ENCODE measurements at places on chromosomes 11 and 22.
A peak's percentile ranks its signal among the peaks of the same experiment; 100 is the strongest.

- no peak for DNase-seq
Measured at GRCh38 chr11:41316751-41317150, 142.7 kb downstream of the LRRC4C start.

DNA sequence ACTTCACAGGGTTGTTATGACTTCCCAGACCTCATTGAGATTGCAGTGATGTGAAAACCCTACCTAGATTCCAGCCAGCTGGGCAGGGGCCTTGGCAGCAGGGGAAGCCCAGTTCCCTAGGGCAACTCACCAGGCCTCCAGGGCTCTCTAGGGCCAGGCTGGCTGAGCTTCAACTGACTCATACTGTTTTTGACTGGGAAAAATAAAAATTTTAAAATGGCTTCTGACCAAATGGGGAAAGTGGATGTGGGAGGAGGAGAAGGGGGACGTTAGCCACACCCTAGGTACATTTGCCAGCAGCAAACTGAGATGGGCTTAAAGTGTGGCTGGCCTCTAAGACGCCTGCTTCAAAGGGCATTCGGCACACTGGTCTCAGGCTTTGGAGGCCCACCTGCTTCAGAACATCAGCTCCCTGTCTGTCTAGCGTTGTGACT, 39.0 kb downstream of the BMAL1 start:
- no peak for DNase-seq

GRCh38 chr11:12968826-12969225, 40.3 kb upstream of the RASSF10 start:
- DNase-seq = no peak

GRCh38 chr11:57116654-57117053, 65.1 kb upstream of the LRRC55 start:
- no peak for DNase-seq

- no peak for DNase-seq
Measured at GRCh38 chr11:93031386-93031785, 61.9 kb downstream of the MTNR1B start.

- DNase-seq = peak; percentile 81
Measured at GRCh38 chr22:50469377-50470305, 5.2 kb downstream of the SBF1 start.

- peak; percentile 79 for DNase-seq
Measured at GRCh38 chr11:111870886-111871692, at the start of gene ALG9. ALG9 (minus strand) TSS chr11:111871581; CDS start chr11:111871482, 99 bp downstream.

- DNase-seq = no peak
Measured at GRCh38 chr22:32562401-32562800, 87.8 kb downstream of the FBXO7 start.

DNA sequence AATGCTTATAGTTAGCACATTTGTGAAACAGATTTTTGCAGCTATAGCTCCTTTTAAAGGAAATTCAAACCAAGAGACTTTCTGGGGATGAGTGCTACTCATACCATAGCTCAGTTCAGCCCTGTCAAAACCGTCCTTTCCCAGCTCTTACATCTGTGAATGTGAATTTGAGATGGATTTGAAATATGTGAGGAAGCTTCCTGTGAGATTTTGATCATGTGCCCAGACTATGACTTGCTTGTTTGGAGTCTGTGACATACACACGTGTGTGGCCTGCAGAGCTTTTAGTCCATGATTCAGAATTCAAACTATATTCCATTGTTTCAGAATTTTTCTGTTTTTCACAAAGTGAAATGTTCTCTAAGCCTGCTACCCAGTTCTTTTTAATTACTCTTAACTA, 4.4 kb upstream of the MMP1 start:
- DNase-seq = no peak

- no peak for DNase-seq
Measured at GRCh38 chr11:67158221-67158620, 39.2 kb downstream of the KDM2A start.

DNA sequence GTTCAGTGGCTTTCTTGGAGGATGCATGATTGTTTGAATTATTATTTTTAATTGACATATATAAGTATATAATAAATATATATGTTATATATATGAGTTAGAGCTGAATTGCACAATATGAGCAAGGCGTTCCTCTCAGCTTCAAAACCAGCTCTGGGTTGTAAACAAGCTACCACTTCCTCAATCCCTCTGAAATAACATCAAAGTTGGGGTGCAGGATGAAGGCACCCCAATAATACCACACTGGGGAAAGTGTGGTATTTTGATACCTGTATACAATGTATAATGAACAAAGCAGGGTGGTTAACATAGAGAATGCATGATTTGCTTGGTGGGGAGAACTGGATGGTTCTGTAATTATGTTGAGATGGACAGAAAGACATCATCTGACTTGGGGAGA, 1.7 kb upstream of the SORL1 start:
- DNase-seq = no peak

DNA sequence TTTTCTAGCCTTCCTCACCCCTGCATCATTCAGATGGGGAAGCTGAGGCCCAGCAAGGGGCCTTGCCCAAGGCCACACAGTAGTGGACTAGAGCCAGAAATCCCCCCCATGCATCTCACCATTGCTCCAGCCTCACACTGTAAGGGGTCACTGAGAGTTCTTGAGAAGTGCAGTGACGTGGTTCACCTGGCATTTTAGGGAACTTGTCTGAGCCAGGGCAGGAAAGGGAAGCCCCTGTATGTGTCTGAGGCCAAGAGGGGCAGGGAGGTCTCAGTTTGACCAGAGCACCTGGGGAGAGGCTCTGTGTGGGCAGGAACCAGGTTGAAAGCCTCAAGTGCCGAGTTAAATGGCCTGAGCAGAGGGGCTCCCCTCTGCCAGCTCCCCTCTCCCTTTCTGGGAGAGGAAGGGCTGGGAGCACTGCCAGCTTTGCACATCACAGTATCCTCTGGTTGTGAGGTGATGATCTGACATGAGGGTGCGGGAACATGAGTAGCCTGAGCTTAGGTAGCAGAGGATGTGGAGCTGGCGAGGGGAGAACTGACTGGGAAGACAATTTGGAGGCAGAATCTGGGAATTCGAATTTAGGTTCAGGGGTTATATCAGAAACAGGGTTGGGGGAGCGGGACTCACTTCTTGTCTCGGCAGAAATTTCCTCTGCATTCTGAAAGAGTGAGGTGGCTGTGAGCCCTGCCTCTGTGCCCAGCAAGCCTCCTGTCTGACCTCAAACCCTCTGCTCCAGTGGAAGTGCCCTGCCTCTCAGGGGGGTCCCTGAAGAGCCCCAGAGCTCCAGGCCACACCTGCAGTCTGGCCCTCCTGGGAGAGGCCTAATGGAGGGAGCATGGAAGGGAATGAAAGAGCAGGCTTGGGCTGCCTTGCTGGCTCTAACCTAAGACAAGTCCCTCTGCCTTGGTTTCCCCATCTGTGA, 14.6 kb downstream of the ARHGEF17 start:
- DNase-seq = no peak

- no peak for DNase-seq
Measured at GRCh38 chr11:79013509-79013908, 427.3 kb downstream of the TENM4 start.

DNA sequence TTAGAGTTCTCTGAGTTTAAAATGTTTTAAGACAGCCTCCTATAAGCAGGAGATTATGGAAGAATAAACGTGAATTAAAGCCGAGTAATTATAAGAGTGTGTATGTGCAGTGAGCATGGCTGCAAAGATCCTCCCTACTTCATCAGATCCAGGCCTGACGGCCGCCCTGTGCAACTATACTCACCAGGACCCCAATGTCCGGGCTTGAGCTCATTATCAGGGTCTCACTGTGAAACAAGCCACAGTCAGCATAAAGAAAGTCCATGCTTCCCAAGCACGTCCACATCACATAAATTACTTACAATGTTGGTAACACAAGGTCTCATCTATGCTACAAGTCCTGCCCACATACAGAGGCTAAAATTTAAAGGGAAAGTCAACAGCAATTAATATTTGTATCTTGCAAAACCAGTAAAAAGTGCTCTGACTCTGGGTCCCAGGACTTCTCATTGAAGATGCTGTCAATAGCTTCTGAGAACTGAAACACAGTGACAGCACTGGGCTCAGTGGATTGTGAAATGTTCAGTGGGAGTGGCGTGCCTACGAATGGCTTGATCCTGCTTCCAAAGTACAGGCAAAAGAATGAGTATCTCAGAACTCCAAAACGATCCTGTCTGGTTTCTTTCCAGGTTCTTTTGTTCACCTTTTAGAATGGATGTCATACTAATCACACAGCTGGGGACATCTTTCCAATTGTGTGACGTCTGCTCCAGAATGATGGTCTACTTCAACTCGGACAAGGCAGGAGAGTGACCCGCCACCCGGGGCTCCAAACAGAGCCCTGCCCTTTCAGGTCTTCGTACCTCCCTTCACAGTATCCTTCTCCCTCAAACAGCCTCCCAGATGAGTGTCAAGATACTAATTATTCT, 72.1 kb upstream of the ARFGAP3 start:
- no peak for DNase-seq

GRCh38 chr11:126914166-126914565, 86.4 kb downstream of the KIRREL3 start:
- no peak for DNase-seq

DNA sequence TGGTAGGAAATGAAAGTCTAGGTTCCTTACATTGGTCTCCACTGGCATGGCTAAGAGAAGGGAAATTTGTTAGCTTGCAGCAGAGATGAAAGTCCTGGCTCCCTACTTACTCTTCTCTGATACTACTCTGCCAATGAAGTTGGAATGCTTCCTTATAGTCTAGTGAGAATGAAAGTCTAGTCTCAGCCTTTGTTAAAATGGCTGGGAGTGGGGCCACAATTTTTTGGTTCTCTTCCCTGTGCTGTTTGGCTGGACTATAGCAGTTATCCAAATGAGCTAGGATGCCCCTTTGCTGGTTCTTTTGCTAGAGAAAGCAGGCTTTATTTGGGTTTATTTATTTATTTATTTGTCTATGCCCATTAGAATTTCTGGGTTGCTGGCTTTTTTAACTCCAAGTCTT, 414.3 kb downstream of the AASDHPPT start:
- no peak for DNase-seq

GRCh38 chr11:62077132-62077531, 46.7 kb upstream of the INCENP start:
- DNase-seq = no peak

DNA sequence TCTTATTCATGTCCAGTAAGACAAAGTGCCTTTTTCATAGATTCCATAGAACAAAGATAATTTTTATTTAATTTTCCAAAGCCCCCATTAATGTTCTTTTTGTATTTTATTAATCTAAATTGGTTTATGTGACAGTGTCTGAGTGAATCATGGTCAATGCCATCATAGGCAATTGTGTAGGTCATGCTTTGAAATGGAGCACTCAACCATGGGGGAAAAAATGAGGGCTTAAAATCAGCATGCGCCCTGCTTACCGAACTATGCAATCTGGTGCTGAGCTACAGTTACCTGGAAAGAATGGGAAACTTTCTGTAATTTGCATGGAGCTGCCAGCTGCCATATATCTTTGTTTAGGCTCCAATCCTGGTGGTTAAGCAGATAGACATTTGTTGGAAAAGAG, 28.4 kb upstream of the RAB38 start:
- no peak for DNase-seq

- DNase-seq = no peak
Measured at GRCh38 chr11:104198576-104198975, 34.6 kb upstream of the PDGFD start.

GRCh38 chr11:2308713-2309112, 6.9 kb downstream of the TSPAN32 start:
- DNase-seq = no peak

GRCh38 chr11:117345039-117345438, 17.4 kb downstream of the CEP164 start:
- no peak for DNase-seq

DNA sequence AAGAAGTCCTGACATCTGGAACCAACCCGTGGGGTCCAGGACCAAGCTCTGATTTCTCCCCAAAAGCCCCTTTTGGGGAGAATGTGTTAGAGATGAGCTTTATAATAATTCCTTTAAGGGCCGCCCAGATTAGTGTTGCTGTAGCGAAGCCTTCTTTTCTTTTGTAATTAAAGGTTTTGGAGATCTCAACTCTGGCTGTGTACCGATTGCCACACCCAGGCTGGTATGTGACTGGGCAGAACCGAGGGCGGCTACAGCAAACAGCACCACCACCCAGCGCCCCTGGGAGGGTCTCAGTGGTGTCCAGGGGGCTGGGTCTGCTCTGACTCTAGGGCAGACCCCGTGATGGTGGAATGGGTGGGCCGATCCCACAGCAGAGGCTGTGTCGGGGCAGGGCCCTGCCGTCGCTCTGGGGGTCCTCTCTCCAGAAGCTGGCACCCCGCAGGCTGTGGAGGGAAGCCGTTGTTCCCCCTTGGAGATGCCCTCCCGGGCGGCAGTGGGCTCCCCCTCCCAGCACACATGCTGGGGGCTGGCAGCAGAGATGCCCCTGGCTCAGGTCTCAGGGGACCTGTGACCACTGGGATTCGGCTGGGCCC, 31.0 kb downstream of the TPCN2 start:
- DNase-seq = no peak

DNA sequence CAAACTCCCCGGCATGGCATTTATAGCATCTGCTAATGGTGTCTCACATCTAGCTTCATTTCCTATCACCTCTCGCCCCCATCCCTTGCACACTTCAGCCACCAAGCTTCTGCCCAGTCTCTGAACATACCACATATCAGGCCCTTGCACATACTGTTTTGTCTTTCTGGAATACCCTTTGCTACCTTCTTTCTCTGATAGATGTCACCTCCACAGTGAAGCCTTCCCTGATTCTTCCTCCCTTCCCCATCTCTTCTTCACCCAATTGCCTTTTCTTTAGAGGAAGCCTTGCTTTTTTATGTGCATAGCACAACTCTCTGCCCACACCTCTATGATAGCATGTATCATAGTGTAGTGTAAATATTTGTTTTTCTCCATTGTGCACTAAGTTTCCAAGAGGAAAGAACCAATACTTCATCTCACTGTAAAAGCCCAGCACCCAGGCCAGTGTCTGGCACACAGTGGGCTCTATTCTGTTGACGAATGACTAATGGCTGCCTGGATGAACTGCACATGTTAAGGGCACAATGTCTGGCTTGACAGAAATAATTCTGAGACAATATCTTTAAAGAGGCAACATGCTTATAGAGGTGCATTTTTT, 27.8 kb downstream of the P4HA3 start:
- DNase-seq = no peak

DNA sequence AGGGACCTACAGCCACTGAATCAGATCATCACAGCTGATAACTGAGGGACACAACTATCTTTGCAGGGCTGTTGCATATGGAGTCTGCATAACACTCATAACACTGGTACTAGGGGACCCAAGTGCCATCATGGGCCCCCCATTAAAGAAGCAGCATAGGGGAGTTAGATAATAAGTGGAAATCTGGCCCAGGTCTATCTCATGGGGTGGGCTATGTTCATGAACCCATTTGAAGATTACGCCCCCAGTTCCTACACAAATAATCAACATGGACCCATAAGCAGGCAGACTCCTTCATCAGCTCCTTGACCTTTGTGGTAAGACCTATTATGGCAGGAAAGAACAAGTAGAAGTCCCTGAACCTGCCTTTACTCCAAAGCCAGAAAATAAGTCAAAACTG, 48.8 kb downstream of the ASCL2 start:
- no peak for DNase-seq

DNA sequence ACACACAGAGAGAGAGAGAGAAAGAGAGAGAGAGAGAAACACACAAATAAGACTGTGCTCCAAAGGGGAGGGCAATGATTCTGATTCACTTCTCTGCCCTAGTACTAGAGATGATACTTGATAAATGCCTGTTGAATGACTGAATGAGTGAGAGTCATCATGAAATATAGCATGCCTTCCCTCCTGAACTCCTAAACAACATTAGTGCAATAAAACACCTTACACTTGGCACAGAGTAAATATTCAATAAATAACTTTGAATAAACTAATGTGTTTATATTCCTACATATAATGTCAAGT, 511.2 kb upstream of the RAG2 start:
- no peak for DNase-seq

GRCh38 chr11:134413826-134414731, 2.0 kb upstream of the B3GAT1 start:
- no peak for DNase-seq
